ENCODE measurements at places on chromosomes 4 and X. TPM values are rescaled to one million over a fixed set of nuclear protein-coding genes. Genes with fewer than 3 reads are reported as not detected.
A peak's percentile ranks its signal among the peaks of the same experiment; 100 is the strongest.

DNA sequence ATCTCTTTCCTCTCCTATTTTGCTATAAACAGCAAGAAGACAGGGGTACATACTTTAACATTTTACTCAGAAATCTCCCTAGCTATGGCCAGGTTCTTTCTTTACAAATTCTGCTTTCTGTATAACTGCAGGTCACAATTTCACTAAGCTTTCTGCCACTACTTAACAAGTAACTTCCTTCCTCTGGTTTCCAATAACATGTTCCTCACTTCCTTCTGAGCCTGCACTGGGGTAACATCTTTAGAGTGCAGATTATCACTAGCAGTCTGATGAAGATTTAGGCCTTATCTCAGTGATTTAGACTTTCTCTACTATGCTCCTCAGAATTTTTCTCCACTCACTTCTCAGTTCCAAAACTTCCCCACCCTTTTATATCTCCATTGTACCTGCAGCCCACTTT is 1930.5 kb upstream of the AGA start:
- DNase-seq = no peak

- no peak for DNase-seq
Measured at GRCh38 chr4:183318656-183319055, 1.4 kb downstream of the CLDN22 start.

DNA sequence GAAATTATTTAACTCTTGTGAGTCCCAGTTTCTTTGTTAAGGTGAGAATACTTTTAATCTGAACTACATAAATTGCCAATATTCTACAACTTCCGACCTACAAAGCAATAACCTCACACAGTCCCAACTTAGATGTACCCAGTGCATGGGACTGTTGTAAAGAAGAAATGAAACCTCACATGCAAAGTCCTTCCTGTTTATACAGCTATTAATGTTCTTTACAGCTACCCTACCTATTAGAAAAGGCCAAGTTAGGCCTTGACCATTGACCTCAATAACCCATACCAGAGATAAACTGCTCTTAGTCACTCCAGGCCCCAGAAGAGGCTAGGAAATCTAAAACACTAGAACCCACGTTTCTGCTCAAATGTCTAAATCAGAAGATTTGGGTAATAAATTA is 920.1 kb upstream of the TENM3 start:
- no peak for DNase-seq

DNA sequence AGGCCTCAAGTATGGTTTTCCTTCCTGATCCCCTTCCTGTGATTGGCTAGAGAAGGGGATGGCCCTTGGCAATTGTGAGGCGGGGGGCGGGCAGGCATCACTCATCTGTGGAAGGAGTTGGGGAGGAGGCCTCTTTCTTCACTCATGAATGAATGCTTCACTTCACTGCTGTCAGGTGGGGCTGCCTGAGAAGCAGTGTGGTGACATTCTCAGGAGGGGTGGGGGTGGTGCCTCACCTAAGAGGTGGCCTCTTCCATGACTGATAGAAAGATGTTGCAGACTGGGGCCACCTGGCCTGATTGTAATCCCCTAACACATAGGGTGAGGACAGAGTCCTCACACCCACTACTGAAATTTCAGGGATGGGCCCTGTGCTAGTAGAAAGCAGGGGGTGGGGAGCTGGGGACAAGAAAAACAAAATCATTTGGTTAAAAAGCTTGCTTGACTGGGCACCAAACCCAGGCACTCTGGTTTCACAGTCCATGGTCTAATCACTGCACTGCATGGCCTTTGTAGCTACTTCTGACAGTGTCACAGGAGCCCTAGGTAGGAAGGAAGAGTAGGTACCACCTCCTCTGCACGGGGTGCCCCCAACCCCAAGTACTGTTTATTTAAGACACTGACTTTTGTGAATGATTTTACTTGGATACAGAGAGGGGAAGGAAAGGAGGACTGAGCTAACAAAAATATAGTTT is 5.6 kb upstream of the HOPX start:
- DNase-seq = no peak

- DNase-seq = no peak
Measured at GRCh38 chrX:129748305-129748704, 9.5 kb downstream of the XPNPEP2 start.

GRCh38 chr4:154399259-154399974 is 92.2 kb downstream of the DCHS2 start:
- DNase-seq = no peak

DNA sequence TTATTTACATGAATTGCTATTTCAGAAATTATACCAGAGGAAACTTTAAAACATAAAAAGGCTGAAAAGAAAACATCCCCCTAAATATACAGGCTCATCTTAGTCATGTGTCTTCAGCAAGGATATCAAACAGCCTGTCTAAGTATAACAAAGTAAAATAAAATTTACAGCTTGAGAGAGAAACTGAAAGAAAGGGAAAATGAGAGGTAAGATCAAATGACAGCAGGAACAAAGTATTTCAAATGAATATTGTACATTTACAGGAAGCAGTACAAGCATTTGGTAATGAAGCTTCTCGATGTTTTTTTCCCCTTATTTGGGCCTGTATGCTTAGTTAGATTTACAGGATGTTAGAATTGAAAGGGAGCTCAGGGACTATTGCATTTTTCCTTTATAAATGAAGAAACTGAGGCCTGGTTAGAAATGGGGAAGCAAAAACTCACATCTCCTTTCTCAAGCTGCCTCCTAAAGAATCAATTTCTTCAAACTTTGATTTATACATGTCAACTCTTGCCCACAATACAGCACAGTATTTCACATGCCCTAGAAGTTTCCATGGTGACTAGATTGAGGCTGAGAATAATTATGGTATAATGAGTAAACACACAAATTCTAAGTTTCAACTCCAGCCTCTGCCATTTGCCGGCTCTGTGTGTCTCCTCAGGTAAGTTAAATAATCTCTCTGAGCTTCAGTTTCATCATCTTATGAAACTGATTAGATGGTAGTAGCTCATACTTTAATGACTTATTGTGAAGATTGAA is 29.3 kb downstream of the DAPP1 start:
- DNase-seq = no peak

DNA sequence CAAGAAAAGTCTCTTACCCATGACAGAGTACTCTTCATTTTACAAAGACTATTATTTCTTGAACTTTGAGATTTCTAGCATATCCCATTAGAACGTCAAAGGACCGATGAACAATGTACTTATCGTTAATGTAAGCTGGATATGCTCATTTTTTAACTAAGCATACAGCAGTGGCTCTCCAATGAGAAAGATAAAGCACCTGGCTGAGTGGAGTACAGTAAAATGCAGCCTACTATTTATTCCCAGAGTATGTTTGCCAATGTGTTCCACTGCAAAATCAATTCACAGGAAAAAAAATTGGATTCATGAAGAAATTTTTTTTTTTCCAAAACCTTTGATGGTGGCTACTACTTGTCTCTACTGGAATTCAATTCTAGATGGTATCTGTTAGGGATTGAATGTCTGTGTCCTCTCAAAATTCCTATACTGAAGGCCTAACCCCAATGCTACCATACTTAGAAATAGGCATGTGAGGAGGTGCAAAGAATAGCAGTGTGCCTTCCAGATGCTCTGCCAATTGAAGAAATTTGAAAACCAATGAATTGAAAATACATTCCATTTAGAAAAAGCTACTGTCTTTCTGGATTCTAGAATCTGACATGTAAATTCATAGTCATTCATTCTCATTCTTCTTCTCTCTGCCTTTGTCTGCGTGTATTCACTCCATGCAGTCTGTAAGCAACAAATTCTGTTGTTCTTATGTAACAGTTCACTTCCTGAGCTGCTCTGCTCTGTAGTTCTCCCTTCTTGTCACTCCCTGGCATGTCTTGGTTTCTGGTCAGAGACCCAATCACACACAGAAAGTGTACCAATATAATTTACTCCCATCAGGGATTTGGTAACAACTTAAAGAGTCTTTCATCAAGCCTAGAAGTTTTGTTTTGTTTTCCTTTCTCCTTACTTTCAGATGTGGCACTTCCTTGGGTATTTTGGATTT is 61.4 kb downstream of the PAPSS1 start:
- no peak for DNase-seq

TMPRSS11B gene
- not detected for total RNA-seq

DNA sequence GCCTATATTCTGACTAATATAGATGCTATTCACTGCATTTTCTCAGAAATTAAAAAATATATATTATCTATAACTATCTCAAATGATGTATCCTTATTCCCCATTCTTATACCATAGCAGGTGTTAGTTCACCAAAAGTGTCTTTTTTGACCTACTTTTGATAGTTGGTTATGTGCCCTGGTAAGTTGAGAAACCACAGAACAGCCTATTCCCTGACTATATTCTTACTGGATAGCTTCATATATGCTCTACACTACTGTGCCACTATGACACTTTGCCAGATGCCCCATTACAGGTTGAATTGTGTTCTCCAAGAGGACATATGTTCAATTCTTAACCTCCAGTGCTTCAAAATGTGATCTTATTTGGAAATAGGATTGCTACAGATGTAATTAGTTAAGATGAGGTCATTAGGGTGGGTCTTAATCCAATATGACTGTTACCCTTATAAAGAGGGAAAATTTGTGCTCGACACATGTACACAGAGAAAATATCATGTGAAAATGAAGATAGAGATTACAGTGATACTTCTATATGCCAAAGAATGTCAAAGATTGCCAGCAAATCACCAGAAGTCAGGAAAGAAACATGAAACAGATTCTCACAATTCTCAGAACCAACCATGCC is 76.1 kb downstream of the LRBA start:
- DNase-seq = no peak

GRCh38 chr4:108141213-108141950 is 27.4 kb downstream of the LEF1 start:
- DNase-seq = no peak

ZMAT1 gene
- 23.1 TPM for total RNA-seq

CDS1 gene
- 17.9 TPM for total RNA-seq

GAGE13 gene
- total RNA-seq = not detected

ZNF81 gene
- 15.4 TPM for total RNA-seq

GRCh38 chr4:107243141-107243781 is 207.1 kb upstream of the DKK2 start:
- DNase-seq = peak; percentile 63

CFI gene
- total RNA-seq = 21.3 TPM

CLGN gene
- total RNA-seq = 1.1 TPM

DNA sequence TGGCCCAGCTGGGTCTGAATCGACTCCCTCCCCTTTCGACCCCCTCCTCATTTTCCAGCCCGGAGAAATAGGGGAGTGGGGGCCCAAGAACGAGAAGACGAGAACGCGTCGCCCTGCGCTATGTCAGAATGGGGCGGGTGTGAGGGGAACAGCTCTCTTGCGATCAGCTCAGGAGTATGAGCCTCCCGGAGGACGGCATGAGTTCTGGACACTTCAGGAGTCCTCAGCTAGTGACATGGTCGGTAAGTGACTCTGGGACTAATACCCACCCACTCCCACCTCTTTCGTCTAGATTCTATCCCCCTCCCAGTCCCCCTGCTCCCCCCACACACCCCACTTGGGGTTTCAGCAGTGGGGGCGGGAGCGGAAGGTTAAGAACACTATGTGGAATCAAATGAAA is 944 bp downstream of the KLF8 start:
- no peak for DNase-seq

DNA sequence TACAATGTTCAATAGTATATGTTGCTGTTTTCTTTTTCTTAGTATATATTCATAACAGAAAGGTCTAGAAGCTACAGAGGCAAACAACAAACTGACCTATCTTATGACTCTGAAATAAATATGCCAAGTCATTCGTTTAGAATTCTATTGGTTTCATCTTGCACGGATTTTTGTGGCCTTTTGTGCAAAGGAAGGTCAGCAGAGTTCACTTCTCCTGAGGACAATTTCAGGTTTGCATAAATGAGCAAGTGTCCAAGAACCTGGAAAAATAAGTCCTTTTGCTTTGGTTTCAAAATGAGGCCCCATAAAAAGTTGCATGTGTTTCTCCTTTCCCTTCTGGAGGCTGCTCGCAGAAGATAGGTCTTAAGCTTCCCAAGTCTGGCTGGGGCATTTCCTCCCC is 156.9 kb downstream of the APBB2 start:
- DNase-seq = no peak

- DNase-seq = no peak
Measured at GRCh38 chr4:185165605-185166063, 22.6 kb downstream of the SLC25A4 start.

DNA sequence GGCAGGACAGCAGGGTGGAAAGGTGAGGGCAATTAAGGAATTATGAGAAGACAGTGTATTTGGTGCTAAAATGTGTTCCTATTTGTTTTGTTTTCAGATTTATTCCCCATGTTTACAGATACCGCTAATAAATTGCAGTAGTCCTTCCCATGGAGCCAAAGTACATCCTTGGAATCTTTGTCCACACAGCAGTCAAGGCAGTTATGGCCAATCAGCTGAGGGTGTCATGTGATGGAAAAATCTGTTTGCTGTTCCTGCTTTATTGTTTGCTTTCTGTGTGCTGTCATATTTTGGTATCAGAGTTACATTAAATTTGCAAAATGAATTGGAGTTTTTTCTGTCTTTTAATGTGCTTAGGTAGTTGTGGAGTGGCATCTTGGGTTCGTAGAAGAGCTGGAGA is 10.5 kb downstream of the TRO start:
- no peak for DNase-seq

PABPC1L2A gene
- not detected for total RNA-seq

DNA sequence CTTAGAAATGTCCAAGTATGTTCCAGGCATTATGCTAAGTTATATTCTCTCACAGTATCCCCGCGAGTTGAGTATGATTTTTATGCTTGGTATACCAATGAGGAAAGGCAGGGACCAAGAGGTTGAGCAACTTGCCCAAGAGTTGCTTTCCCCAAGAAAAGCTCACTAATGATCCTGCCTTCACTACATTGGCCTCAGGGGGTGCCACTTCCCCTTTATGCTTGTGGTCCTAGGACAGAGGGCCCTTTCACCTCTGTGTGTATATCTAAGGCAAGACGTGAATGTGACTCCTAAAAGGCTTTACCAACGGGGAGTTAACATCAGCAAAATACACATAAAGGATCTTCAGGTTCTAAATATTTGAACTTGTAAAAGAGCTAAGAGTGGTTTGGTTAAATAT is 164.4 kb upstream of the CPEB2 start:
- DNase-seq = no peak

DNA sequence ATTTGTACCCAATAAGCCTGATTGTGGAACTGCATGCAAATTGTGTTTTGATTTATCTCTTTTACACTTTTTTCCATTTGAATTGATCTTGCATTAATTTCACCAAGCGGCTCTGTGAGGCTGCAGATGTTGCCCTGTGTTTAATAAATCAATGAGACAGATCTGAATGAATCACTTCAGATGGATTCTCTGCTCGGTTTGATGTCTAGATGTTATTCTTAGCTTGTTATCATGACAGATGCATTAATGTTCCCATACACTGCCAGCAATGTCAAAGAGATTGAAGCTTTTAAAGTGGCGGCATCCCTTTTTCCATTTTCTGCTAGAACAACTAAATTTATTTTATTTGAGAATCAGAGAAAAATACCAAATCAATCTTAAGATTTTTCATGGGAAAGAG is 6.3 kb downstream of the DACH2 start:
- DNase-seq = no peak

OPN1MW gene
- total RNA-seq = not detected

RAB40AL gene
- total RNA-seq = 2.3 TPM

DNA sequence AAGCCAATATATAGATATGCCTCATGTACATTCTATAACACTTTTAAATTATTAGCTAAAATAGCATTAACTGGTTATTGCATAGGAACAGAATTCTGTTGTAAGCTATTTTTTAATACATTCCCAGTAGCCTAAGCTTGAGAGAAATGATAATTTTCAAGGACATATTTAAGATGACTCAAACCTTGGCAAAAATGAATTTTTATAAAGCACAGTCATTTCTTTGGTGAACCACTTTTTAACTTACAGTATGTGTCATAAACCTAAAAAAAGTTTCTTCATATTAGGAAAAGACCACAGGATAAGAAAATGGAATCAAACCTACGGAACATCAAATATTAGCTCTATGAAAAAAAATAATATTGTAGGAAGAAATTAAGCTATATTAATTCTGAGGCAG is 986.3 kb downstream of the STIM2 start:
- DNase-seq = no peak

CLIC2 gene
- total RNA-seq = 16.7 TPM
